NCI-H187 treated with DMSO at 0.1 percent for 48 hours (cell line): ENCODE measurements at places on chromosomes 5 and 9.

DNA sequence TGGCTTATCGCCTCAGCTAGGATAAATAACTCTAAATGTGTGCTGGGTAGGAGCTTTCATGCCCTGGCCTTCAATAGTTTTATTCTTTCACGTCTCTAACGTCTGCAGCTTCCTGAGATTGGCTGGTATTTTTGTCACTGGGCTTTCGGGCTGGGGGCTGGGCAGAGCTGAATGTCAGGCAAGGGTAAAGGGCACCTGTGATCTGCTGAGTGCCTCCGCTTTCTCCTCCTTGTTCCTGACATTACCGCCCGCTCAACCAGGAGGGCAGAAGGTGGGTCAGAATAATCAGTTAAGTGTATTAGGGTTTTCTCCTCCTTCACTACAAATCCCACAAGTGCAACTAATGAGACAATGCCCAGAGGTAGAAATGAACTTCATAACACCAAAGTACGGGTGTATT lies 216.6 kb downstream of the TSSK1B start:
- no peak for DNase-seq

DNA sequence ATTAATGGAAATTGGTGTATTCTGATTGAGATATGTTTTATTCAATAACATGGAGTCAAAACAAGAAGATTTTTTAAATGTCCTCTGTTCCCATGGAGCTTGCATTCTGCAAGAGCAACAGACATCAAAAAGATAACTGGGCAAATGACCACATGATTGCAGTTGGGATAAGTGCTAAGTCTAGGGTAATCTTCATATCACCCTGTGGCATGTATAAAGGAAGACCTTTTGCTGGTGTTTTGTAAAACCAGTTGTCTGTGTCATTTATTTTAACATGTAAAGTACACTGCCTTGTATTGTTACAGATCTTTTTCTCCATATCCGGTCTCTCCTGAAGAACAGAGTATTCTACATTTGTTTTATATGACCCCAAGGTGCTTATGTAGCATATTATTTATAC lies 44.0 kb downstream of the PTCD2 start:
- no peak for DNase-seq

- DNase-seq: no peak
Observed at GRCh38 chr5:146828385-146828784, 50.2 kb downstream of the PPP2R2B start.

DNA sequence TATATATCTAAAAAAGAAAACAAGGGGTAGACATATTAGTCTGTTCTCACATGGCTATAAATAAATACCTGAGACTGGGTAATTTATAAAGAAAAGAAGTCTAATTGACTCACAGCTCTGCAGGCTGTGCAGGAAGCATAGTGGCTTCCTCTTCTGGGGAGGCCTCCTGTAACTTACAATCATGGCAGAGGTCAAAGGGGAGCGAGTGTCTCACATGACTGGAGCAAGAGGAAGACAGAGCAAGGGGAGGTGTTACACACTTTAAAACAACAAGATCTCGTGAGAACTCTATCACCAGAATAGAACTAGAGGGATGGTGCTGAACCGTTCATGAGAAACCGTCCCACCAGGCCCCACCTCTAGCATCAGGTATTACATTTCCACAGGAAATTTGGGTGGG lies 616.8 kb downstream of the TLE4 start:
- no peak for DNase-seq

GRCh38 chr9:136079211-136079915 lies 15.7 kb downstream of the NACC2 start:
- DNase-seq: no peak

DNA sequence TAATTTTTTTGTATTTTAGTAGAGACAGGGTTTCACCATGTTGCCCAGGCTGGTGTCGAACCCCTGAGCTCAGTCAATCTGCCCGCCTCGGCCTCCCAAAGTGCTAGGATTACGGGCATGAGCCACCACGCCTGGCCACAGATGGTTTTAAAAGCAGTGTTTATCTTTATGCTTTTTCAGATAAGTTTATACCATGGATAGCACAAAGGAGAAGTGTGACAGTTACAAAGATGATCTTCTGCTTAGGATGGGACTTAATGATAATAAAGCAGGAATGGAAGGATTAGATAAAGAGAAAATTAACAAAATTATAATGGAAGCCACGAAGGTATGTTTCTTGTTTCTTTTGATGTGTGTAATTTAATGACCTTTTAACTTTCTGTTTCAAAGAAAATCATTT lies 35.1 kb downstream of the POLK start:
- DNase-seq: no peak

- no peak for DNase-seq
Observed at GRCh38 chr5:175550055-175550805, 71.9 kb downstream of the SFXN1 start.

DNA sequence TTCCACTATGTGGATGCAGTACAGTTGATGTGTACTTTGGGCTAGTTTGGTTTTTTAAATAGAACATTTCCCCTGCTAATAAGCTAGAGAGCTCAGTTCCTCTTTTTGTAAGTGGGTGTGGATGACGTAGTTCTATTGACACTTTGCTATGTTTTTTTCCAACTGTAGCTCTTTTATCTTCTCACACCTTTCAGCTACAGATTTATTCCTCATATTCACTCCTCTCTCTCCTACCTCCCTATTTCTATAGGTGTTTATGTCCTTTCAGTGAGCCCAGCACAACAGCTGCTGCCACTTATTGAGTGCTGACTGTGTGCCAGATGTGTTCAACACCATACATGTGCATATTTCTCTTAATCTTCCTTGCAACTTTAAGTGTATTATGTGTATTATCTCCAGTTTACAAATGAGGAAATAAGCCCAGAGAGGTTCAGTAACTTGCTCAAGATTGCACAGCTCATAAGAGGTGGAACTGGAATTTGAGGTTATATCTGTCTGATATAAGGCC lies 215.7 kb downstream of the SEMA6A start:
- DNase-seq: no peak

DNA sequence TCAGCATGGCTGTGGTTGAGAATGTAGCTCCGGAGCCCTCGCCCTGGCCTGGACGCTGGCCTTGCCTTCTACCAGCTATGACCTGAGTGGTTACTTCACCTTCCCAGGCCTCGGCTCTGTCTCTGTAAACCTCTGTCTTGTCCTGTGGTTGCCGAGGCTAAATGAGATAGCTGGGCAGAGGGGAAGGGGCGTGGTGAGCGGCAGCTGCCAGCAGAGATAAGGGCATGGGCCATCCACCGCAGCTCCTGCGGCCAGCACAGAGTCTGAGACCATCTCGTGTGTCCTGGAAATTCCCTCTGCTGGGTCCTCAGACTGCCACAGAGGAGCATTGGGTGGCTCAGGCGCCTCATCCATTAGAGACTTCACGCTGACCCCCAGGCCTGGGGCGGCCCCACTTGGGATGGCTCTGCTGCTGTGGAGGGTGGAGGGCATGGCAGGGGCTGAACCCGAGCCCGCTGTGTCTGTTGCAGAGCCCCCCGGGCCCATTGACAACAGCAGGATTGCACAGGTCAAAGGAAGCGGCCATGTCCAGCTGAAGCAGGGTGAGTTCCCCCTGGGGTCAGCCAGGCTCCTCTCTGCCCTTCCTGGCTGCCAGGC lies 43.9 kb downstream of the USP20 start:
- no peak for DNase-seq

DNA sequence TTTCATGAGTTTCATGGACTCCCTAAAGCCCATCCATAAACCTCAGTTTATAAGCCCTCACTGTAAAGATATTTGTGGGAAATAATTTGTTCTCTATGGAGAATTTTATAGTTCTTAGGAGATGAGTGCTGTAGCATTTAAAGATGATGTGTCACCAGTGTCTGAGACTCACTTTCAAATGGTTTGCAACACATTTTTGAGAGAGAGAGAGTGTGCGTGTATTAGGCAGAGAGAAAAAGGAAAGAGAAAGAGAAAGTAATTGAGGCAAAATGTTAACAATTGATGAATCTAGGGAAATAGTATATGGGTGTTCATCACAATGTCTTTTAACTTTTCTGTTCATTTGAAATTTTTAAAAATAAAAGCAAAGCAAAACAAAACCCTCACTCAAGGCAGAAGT lies 479.0 kb downstream of the ZSWIM6 start:
- DNase-seq: no peak

DNA sequence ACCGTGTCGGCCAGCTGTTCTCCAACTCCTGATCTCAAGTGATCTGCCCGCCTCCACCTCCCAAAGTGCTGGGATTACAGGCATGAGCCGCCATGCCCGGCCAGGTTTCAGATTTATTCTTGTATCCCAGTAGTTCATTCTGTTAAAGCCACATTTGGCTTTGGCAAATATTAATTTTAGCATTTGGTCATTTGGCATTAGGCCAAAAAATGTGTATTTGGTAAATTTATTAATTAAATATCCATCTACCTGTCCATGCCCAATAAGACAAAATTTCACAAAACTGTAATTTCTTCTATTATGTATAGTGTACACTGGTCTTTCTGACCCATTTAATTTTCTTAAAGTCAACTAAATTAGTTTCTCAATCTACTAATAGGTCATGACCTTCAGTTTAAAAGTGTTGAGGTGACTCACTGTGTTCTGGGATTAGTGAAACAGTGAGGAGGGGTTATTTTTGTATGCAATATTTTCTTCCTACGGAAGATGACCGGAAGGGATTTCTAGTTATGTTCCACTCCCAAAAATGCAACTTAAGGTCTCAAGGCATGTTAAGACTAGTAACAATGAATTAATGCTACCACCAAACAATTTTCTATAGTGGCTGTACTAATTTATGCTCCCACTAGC lies 21.0 kb downstream of the OSTF1 start:
- no peak for DNase-seq

GRCh38 chr9:33431420-33431819 lies 16.0 kb downstream of the AQP3 start:
- no peak for DNase-seq

- no peak for DNase-seq
Observed at GRCh38 chr9:5112109-5112592, 73.3 kb downstream of the INSL6 start.

DNA sequence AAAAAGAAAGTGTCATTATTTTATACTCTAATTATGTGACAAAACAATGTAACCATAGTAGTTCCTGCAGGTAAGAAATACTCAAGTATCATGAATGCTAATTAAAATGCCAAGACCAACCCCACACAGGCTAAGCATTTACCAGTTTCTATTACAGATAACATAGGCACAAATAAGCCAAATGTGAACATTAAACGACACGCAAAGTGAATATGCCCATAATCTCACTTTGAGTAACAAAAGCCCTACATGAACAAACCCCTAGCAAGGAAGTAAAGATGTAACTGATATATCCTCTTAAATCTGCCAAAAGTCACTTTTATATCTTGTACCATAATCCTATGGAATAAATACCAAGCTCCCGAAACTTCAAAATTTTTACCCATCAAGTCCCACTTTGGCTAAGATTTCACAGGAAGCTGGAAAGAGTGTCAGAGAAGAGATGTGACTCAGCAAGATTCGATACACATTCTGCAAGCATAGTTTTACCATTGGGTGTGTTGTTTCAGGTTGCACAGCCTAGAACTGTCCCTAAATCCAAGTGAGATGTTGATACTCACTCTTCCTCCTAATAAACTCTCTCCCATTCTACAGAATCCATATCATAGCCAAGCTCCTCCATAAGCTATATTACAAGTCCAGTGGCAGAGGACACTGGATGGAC lies 28.8 kb downstream of the TRPM6 start:
- DNase-seq: no peak

- no peak for DNase-seq
Observed at GRCh38 chr5:63963926-63964325, 1.7 kb upstream of the HTR1A start.

DNA sequence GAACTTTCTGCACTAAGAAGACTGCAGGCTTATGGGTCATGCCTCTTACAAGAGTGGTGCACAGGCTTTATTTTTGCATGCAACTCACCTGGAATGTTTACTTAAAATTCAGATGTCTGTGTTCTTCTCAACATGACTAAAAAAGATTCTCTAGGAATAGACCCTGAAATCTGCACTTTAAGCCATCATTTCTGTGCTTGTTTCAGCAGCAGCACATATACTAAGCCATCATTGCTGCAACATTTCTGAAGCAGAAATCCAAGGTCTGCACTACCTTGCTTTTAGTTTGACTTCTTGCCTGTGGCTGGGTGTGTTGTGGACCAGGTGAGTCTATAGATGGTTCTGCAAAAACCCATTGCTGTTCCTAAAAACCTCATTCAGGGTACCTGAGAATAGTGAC lies 156.8 kb downstream of the CEP120 start:
- no peak for DNase-seq

GRCh38 chr5:149912226-149912871 lies 32.2 kb downstream of the PDE6A start:
- DNase-seq: no peak

DNA sequence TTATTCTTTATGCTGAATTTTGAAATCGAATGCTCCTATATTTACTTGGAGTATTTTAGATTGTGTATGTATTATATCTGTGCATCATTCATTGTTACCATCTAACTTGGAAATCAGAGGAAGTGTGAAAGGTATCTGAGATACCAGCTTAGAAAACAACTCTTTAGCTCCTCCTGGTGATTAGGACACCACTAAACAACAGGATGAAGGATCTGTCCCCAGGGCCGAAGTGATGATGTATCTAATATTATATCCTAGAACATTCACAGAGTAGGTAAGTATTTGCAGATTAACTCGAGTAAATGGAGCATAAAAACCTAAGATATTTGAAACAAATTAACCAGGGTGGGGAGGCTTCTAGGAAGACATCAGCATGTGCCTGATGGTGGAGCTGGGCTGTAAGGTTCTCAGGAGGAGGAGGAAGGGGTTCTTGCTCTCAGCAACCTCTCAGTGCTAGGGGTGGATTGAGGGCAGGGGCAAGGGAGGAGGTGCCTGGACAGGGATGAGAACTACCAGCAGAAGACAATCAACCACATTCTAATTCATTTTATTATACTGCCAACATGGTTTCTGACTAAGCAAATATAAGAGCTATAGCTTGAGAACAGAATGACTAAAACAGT lies 2.6 kb upstream of the NFIL3 start:
- no peak for DNase-seq

GRCh38 chr9:35035851-35036701 lies 36.3 kb downstream of the VCP start:
- DNase-seq: no peak

GRCh38 chr9:82606492-82607382 lies 456.2 kb downstream of the RASEF start:
- DNase-seq: no peak

DNA sequence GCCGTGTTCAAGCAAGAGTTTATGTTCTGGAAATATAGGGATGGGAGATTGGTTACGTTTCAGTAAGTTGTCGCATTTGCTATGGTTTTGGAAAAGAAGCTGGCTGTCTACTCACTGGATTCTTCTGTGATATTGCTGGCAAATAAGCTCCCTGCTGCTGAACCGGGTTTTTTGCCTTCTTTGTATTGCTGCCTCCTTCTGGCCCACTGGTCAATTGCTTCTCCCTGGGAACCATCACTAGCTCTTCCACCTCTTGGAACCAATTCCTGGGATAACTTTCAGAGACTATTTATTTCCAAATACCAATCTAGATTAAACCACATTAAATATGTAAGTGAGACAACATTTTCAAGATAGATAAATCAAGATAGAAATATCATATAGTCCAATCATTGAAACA lies 43.0 kb downstream of the NUDT12 start:
- DNase-seq: no peak
